Stimulated activated CD8-positive, alpha-beta memory T cell treated with anti-CD3 and anti-CD28 coated beads, Interleukin-4, amount 100 ng/mL, for 1 hour (primary cell): ENCODE measurements at places on chromosomes 1 and 21.

DNA sequence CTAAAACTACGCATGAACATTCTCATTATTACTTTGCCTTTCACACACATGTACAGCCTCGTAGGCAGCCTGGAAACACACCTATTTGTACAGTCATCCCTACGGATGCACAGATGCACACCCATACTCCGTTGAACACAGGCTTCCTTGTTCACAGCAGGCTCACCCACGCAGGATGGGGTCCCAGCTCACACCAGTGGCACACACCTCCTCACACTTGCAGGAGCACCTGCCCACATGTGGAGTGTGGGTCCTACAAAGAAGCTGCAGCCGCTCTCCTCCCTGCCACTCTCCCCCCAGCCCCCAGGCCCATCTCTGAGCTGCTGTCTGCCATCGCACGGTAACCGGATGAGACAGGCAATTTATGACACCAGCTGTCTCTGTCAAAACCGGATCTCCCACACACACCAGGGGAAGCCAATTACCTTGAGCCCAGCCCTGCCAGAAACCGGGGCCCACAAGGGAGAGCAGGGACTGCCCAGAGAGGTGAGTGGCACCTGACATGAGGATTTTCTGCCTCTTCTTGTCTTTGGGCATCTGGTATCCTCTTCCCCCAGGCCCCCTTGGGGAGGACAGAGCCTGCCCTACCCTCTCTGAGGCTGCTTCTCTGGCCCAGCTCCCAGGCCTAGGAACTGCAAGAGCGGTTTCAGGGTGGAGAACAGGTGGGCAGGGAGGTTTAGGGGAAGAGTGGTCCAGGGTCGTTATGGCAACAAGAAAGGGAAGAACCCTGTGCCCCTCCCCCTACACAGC, 175.4 kb downstream of the IGSF21 start:
- no peak for DNase-seq

- no peak for DNase-seq
Observed at GRCh38 chr1:233172201-233172600, 123.3 kb downstream of the PCNX2 start.

DNA sequence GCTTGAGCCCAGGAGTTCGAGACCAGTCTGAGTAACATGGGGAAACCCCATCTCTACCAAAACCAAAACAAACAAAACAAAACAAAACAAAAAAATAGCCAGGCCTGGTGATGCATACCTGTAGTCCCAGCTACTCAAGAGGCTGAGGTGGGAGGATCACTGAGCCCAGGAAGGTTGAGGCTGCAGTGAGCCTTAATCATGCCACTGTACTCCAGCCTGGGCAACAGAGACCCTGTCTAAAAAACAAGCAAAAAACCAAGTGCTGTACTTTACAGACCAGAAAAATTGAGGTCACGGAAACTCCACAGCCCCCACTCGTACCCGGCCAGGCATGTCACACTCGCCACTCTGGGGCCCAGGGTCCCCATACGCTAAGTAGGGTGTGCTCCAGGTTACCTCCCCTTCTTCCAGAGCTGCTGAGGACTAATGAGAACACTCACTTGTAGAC, 22.9 kb downstream of the ATP2B4 start:
- no peak for DNase-seq

GRCh38 chr21:44834951-44835646, 17.2 kb upstream of the SUMO3 start:
- DNase-seq, result no peak

DNA sequence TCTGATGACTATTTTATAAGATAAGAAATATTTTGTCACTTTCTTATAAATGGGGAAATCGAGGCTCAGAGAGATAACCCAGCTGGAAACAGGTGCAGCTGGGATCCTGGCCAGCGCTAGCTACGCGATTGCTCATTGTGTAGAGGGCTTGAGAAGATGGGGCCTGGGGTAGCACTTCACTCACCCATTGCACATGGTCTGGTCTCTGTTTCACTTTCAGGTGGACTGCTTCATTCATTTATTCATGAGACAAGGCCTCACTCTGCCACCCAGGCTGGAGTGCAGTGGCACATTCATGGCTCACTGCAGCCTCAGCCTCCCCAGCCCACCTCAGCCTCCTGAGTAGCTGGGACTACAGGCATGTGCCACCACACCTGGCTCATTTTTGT, 23.8 kb downstream of the UBE4B start:
- DNase-seq, result no peak

DNA sequence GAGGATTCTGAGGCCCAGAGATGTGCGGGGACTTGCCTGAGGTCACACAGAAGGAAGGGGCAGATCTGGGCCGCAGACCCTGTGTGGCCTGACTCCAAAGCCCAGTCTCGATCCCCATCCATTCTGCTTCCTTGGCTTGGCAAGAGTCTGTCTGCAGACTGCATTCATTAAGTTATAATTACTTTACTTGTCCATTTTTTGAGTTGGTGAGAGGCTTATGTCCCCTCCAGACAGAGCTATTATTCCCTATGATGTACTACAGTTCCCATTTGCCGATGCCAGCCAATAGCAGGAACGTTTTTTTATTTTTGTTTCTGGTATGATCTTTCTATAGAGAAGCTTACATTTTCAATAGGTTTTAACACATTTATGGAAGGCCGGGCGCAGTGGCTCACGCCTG, 101.5 kb downstream of the ARHGEF10L start:
- DNase-seq, result no peak

GRCh38 chr1:32549616-32550015, 10.4 kb downstream of the ZBTB8A start:
- no peak for DNase-seq

GRCh38 chr1:51268634-51269033, 32.6 kb downstream of the RNF11 start:
- no peak for DNase-seq
